Fibroblast of skin of back (primary cell): ENCODE measurements at places on chromosomes 11 and 22.

DNA sequence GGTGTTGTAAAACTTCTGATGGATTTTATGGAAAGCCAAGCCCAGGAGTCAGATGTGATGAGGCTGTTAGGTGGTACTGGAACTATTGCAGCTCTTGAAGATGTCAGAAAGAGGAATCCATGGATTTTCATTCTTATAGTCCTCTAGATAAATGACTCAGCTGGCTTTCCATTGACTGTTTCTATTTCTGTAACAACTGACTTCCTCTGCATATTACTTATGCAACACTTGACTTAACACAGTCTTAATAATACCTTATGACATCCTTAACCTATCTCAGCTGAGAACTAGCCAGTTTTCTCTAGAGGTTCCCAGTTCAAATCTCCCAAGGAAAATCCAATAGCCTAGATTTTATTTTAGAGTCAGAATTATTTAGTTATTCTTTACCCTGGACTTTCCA is 263.8 kb downstream of the LUZP2 start:
- DNase-seq: peak; percentile 5

DNA sequence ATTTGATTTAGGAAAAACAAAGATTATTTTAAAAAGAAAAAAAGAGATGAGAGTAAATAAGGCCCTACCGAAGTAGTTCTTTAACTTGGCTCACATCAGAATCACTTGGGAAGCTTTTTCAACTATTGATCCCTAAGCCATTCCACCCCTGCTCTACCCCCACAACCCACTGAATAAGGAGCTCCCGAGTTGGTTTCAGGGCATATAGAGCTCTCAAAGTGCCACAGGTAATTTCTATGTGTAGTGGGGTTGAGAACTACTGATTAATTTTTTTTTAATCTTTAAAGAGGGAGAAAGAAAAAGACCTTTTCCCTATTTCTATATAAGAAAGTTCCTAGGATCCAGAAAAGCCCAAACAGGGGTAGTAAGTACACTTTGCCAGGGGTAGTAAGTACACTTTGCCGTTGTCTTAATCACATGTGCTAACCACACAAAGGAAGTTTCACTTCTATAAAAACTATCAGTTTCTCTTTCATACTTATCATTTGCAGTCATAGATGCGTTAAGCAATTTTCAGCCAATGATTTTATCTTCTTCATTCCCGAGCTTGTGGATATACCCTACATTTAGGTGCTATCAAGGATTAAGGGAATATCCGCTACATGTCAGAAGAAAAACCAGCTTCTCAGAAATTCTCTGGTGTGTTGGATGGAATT is 108.4 kb upstream of the ZC3H12C start:
- DNase-seq: no peak

GRCh38 chr11:35967042-35967441 is 23.2 kb downstream of the LDLRAD3 start:
- DNase-seq: no peak

DNA sequence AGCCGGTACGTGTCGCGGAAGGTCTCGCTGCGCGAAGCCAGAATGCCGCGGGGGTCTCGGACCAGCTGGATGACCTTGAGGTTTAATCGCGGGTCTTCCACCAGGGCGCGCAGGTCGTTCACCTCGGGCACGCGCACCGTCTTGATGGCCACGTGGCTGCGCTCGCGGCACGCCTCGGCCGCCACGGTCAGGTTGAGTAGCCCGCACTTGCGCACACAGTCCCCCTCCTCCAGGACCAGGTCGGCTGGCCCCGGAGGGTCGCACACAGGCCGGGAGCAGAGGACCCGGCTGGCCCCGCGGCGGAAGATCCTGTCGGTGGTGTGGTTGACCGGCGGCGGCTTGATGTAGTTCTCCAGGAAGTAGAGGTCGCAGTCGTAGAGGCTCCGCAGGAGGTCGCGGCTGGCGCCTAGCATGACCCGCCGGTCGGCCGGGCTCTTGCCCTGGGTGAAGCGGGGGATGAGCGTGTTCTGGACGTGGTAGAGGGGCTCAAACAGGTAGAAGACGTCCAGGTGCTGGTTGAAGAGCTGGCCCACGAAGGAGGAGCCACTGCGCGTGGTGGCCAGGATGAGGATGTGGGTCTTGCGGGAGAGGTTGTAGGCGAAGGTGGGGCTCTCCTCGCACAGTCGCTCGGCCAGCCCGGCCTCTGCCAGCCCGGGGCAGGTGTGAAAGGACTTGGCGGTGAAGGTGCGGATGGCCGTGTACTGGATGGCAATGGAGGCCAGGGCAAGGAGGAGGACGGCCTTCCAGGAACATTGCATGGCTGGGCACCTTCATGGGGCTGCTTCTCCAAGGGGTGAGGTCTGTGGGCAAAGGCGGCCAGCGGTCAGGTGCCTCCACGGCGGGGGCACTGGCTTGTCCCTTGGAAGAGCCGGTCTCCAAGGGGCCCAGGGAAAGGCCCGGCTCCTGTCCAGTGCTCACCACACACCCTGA is 15.0 kb downstream of the CHST1 start:
- no peak for DNase-seq

- no peak for DNase-seq
These were observed 24.9 kb upstream of the PACSIN2 start for GRCh38 chr22:43039800-43040199.

DNA sequence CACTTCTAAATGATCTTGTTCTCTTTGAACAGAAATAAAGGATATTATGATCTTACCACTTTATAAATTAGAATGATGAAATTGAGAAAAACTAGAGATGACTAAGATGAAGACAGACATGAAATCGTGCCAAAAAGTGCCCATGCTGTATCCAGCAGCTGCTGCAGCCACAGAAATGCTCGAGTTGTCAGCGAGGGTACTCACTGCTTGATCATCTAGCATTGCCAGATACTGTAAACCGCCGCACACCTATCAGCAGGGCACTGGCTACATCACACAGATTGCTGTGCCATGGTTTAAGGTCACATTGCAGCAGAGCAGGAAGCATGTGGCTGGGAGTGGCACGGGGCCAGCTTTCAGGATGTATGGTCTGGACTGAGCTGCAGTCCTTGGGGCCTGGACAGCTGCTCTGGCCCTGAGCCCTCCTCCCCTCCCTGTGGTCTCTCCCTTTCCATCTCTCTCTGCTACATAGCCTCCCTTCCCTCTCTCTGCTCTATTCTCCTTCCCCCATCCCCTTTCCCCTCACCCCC is 51.0 kb upstream of the SEPTIN5 start:
- peak; percentile 93 for DNase-seq

DNA sequence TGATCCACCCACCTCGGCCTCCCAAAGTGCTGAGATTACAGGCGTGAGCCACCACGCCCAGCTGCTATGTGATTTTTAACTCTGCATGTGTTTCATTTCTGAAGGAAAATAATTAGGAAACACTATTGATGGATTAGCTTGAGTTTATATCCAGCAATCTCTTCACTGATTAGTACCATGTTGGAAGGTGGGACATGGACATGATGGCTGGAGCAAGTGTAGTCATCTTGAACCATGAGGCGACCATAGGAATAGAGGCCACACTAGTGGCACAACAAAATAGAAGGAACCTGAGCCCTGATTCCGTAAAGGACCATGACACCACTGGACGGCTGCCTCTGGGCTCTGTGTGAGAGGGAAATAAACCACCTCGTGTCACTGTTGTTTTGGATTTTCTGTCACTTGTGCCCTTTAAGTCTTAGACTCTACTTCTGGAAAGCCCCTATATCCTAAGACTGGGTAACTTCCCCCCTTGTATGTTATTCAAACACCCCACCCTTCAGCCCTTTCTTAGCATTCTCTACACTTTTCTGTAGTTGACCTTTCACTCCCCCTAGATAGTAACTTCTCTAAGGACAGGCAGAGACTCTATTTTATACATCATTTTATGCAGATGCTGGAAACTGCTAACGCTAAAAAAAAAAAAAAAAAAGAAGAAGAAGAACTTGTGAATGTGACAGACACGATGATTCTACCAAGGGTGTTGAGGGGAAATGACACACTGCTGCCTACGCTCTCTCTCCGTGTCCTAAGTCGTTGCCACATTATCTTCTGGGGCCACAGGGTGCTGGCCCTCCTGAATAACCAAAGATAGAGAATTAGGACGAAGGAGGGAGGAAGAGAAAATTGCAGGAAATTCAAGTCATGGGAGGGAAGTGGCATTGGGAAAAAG is 2.7 kb upstream of the VPS37C start:
- no peak for DNase-seq

GRCh38 chr11:111324277-111324720 is 26.0 kb downstream of the POU2AF3 start:
- peak; percentile 37 for DNase-seq

DNA sequence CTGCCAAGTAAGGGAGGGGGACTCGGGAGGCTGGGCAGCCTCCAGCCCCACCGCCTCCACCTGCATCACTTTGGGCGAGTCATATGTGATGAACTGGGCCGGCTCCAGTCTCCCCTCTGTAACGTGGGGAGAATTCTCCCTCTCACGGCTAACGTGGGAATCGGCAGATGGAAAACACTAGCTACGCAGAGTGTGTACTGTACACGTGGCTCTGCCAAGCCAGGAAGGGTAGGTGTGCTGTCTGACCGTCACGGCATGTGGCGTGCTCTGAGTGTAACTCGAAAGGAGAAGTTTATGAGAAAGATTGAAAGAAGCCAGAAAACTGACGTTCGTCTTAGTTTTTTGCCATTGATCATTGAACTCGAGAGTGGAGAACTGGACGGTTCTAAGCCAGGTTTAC is 13.7 kb downstream of the TRMU start:
- no peak for DNase-seq

DNA sequence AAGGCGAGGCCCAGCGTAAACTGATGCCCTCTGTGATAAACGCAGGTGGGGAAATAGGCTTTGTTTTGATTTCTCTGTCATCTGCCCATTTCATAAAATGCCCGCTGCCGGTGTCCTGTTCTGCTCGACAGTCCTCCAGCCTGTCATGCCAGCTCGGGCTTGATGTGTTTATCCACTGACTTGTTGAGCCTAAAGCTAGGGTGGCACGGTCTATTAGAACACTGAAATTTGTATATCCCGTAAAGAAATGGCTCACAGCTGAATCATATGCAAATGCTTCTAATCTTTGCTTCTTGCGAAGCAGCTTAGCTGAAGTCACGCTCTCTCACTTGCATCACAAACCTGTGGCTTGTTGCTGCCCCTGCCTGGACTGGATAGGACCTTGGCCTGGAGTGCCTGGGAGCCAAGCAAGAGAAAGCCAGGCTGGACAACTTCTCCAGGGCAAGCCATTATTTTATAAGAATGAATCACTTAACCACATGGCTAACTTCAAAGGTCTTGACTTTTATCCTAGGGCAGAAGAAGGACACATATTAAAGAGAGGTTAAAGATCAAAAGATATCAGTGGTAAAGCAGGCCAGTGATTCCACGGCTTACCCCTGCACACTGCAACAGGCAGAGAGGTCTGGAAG is 33.1 kb downstream of the EHF start:
- peak; percentile 60 for DNase-seq

- DNase-seq: peak; percentile 96
These were observed 87.0 kb upstream of the THY1 start for GRCh38 chr11:119509969-119510401.

GRCh38 chr22:23745791-23746190 is 5.1 kb downstream of the ZNF70 start:
- no peak for DNase-seq

GRCh38 chr22:30056015-30056414 is 24.2 kb upstream of the HORMAD2 start:
- peak; percentile 56 for DNase-seq

GRCh38 chr11:45229401-45230020 is 56.6 kb downstream of the SYT13 start:
- no peak for DNase-seq

GRCh38 chr11:67691149-67691548 is 16.7 kb upstream of the ALDH3B2 start:
- DNase-seq: no peak

- DNase-seq: peak; percentile 78
These were observed at the start of gene ARCN1 for GRCh38 chr11:118572061-118572980. Gene ARCN1 (plus strand): TSS chr11:118572409. CDS start chr11:118572548, 139 bp downstream.

GRCh38 chr22:44919691-44920090 is 90.1 kb downstream of the PHF21B start:
- DNase-seq: no peak

DNA sequence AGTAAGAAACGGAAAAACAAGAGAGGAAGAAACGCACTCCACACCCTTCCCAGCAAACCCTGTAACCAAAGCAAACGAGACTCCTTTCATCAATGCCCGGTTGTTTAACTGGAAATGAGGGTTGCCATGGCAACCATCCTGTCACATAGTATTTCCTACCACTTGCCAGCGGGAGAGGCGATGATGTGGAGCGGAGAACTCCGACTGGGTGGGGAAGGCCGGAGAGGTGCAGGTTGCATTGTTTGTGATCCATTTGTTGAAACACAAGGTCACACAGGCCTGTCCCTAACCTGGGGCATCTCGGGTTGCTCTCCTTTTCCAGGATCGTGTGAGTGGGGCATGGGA is 609.9 kb downstream of the BUD13 start:
- no peak for DNase-seq

GRCh38 chr11:128882451-128882850 is 8.7 kb upstream of the KCNJ5 start:
- no peak for DNase-seq

- no peak for DNase-seq
These were observed 226.9 kb downstream of the INSC start for GRCh38 chr11:15341587-15341986.

GRCh38 chr11:125165111-125165842 is 726 bp downstream of the PKNOX2 start:
- DNase-seq: peak; percentile 33

DNA sequence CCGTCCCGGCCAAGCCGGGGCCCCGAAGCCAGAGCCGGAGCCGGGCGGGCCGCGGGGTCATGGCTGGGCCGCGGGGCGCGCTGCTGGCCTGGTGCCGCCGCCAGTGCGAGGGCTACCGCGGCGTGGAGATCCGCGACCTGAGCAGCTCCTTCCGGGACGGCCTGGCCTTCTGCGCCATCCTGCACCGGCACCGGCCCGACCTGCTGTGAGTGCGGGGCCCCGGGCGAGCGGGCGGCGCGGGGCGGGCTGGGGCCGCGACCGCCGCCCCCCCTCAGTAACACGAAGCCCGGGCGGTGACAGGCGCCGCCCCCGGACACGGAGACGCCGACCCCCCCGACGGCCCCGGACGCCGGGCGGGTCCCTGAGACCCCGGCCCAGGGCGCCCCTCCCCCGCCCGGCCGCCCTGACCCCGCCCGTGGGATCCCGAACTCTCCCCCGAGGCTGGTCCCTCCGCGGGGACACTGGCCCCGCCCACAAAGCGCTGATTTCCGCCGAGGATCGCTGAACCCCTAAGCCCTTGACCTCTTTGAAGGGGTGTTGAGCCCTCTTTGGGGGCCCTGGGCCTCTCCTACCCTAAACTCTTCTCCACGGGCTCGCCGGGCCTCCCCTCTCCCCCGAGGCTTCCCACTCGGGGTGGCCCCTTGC is 389 bp downstream of the MICALL1 start:
- peak; percentile 24 for DNase-seq

- DNase-seq: no peak
These were observed 331.6 kb upstream of the ANO5 start for GRCh38 chr11:21861314-21861713.

GRCh38 chr11:113488931-113489351 is 13.7 kb upstream of the DRD2 start:
- no peak for DNase-seq

DNA sequence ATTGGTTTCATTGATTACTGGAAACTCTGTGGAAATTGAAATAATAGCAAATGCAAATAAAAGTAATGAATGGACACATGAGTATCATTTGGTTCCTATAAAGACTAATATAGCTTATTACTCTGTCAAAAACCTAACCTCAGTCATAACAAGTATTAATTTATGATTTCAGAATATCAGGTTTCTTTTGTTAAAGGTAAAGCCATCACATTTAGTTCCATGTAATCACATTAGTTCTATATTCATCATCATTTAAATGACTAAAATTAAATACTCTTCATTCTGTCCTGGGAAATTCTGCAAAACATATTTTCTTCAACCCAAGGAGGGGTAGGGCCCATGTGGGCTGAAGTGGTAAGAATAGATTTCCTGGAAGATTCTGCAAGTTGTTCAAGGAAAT is 68.2 kb upstream of the ANO3 start:
- DNase-seq: no peak
